ENCODE measurements at places on chromosomes 2 and 18. TPM values are rescaled to one million over a fixed set of nuclear protein-coding genes. Genes with fewer than 3 reads are reported as not detected.

DNA sequence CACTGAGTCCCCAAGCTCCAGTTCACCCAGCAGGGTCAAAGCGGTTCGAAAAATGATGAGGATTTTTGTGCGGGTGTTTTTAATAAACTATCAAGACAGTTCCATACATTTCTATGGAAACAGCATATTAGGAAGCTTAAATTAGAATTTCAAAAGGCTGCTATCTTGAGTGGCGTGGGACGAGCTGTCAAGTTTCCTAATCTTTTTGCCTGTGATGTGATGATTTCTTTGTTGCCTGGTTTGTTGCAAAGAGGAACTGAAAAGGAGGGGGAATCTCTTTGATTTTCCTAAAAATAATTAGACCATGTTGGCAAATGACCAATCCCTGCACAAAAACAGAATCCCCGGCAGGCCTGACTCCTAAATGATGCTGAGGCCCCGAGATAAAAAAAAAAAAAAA is 66.1 kb upstream of the ATG16L1 start:
- no peak for DNase-seq

The FHOD3 gene
- total RNA-seq = 283 TPM

DNA sequence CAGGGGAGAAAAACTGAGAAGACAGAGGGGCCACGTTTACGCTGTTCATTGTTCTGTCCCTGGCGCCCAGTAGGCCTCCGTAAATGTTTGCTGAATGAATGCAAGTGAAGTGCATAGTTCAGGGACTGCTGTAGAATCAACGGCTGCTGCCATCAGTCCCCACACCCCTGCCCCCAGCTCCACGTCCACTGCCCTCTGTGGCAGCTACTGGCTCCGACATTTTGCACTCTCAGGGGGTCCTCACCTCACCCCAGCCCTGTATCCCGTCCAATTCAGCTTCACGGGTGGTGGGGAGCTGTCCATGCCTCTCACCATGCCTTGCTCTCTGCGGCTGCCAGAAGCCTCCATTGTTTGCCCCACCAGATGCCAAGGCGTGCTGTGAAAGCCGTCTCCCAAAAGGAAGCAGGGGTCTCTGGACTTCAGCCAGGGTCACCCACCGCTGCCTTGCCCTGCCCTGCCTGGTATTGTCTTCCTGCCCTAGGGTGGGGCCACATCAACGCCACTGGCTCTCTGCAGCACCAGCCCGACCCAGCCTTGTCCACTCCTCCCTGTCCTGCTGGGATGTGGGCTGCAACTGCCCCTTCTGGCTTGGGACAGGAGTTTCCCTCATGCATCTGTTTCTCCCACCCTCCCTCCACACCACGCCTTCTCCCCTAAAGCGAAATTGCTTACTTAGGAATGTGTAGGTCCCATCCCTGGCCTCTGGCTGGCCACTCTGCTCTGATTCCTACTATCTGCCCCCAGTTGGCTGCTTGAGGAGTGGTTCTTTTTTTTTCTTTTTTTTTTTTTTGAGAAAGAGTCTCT is 86.0 kb downstream of the RHOB start:
- peak; percentile 31 for DNase-seq

DNA sequence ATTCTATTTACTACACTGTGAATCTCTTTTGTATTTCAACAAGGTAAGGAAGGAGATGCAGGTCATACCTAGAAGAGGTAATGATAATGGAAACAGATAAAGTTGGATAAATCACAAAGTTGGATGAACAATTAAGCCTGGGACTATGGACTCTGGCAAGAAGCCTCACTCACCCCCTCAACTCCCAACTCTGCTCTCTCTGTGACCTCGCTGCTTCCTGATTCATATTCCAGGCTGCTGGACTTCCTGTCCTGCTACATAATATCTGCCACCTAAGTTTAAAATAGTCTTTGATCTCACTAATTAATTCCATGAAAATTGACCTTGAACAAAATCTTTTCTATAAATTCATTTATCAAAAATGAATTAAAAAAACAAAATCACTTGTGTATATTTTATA is 215.3 kb downstream of the CALCRL start:
- no peak for DNase-seq

DNA sequence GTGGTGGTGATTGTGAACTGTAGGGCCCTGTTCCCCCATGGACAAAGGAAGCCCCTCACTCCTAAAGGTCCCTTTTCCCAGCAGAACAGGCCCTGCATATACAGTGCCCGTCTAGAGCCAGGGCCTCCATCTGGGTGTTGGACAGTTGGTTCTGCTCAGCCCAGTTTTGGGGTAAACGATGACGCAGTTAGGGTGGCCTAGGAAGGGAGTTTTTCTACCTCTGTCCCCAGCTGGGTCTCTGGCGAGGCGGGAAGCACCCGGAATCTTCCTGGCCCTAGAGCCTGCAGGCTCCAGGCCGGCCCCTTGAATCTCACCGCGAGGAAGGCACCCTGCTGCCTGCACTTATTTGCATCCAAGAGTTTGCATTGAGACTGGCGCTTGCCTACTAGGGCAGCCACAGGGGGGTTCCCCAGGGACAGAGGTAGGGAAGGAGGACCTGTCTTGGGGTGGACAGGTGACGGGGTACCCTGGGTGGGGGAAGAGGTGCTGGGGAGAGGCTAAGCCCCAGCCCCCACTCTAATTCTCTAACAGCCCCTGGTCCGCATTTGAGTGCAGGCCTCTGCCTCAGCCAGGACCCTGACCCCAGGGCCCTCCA is 529 bp upstream of the MTA3 start:
- peak; percentile 18 for DNase-seq

- DNase-seq = no peak
Observed at GRCh38 chr18:9719421-9719981, 11.4 kb downstream of the RAB31 start.

The DNAJC5G gene
- 6.0 TPM for total RNA-seq

The CACNB4 gene
- total RNA-seq = 0.22 TPM

DNA sequence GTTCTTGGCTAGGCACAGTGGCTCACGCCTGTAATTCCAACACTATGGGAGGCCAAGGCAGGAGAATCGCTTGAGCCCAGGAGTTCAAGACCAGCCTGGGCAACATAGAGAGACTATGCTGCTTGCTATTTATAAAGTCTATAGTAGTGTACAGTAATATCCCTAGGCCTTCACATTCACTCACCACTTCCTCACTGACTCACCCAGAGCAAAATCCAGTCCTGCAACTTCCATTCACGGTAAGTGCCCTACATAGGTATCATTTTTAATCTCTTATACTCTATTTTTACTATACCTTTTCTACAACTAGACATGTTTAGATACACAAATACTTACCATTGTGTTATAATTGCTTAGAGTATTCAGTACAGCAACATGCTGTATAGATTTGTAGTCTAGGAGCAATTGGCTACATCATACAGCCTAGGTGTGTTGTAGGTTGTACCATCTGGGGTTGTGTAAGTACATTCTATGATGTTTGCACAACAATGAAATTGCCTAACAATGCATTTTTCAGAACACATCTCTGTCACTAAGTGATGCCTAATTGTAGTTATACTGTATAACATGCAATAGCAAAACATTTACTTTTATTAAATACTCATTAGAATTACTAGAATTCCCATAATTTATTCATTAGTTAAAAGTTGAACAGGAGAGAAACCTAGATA is 8.8 kb downstream of the DHX57 start:
- no peak for DNase-seq

Data from heart right ventricle (tissue), 16 donors.